ENCODE measurements at places on chromosomes 3 and 15.
A peak's percentile ranks its signal among the peaks of the same experiment; 100 is the strongest.

DNA sequence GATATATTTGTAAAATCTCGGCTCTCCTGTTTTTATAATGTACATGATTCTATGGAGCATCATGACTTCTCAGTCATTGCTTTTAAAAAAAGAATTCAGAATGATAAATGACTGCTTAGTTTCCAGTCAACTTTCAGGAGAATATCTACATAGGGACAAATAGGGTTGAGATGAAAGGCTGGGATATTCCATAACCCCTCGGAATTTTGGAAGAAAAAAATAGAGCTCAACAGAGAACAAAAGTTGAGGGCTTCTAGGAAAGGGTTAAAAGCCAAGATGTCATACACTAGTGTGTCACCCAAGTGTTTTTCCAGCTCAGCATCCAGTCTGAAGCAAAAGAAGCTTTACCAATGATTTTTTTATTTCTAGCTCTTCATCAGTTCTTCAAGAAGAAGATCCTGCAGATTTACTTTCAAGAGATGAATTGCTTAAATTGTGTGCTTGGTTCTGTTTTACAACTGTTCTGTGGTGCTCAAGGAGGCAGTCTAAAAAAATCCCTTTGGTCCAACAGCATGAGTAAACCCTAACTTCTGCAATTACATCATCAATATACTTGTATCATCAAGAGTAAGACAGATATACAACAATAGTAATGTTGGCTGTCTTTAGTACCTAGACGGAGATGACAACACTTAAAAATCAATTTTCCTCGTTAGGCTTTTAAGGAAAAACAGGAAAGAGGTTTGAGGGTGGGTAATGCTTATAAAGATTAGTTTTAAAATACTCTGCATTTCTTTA lies 979 bp downstream of the UNC13C start:
- no peak for DNase-seq

DNA sequence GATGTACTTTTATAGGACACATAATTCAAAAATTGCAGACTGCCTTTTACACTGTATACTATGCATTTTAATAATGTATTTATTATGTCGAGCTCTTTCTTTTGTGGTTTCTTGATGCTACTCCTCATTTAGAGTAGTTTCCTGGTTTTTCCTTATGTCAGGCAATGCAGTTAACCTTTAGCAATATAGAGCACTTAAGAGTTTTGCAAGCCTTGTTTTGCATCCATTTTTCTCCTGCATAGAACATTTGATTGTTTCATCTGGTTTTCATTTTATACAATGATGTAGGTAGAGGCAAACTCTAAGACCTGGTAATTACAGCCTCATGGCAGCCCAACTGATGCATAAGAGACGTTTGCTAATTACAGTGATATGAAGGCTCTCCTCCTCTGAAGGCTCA lies 86.3 kb downstream of the PDZRN3 start:
- DNase-seq = no peak

- DNase-seq = no peak
Measured at GRCh38 chr3:167493244-167493643, 19.4 kb upstream of the SERPINI2 start.

- DNase-seq = no peak
Measured at GRCh38 chr3:180870008-180870699, 42.3 kb upstream of the FXR1 start.

DNA sequence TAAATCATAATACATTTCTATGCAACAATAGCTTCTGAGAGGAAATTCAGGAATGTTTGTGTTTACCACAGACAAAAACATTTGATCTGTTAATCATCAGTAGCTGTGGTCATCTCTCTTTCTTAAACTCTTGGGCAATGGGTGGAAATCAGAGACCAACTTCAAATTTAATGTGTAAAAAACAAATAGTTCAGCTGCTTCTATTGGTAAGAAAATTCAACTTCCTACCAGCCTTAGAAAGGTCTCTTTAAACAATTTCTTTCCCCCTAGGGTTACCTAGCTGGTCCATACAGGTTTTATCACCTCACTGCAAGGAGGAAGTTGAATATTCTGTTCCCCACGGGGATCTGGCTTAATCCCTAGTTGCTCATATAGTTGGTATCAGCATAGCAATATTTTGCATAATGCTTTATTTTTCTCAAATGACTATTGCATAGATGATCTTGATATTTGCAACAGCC lies 20.3 kb upstream of the PPP4R2 start:
- DNase-seq = no peak

DNA sequence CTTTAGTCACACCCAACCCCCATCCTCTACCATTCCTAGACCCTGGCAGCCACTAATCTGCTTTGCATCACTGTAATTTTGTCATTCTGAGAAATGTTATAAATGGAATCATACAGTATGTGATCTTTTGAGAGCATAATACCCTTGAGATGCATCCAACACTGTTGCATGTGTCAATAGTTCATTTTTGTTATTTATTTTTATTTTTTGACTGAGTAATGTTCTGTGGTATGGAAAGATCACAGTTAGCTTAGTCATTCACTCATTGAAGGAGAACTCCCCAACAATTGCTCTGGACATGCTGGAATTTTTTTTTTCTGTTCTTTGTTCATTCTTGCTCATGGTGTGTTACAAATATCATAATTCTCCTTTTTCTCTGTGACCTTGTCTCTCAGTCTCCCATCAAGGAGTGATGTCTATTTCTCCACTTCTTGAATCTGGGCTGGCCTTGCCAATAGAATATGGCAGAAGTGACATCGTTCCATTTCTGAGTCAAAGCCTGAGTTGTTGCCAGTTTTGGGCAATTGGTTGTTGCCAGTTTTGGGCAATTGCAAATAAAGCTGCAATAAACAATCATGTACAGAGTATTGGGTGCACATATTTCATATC lies 6.8 kb upstream of the ADPGK start:
- DNase-seq = no peak

DNA sequence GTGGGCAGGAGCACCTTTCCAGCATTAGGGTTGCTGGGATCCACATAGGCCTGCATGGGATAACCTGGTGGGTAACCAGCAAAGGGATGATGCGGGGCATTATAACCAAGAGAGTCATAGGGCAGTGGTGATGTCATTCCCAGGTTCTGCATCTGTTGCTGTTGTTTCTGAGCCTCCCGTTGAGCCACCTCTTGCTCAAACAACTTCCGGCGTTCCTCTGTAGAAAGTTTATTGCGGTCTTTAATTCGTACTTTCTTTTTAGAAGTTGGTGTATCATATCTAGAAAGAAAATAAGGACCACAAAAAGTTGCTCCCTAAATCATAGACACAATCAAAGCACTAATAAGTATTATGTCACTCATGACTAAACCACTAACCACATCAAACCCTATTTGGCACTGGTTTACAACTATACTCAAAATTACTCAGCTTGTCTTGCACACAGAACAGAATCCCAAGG lies 77.8 kb downstream of the NBEAL2 start:
- DNase-seq = peak; percentile 75

- no peak for DNase-seq
Measured at GRCh38 chr3:72682936-72683452, 165.3 kb downstream of the SHQ1 start.

DNA sequence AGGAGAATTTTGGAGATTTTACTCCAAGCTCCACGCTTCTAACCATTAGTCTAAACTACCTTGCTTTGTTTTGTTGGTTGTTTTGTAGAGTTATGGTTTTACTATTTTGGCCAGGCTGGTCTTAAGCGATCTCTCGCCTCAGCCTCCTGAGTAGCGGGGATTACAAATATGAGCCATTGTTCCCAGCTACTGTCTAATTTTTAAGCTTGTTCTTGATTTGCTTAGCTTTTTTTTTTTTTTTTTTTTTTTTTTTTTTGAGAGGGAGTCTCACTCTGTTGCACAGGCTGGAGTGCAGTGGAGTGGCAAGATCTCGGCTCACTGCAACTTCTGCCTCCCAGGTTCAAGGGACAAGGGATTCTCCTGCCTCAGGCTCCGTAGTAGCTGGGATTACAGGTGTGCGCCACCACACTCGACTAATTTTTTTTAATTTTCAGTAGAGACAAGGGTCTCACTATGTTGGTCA lies 28.5 kb downstream of the EFCAB12 start:
- DNase-seq = no peak

- DNase-seq = no peak
Measured at GRCh38 chr3:25335356-25335755, 92.7 kb upstream of the RARB start.

- no peak for DNase-seq
Measured at GRCh38 chr3:194779729-194780224, 94.1 kb downstream of the FAM43A start.

DNA sequence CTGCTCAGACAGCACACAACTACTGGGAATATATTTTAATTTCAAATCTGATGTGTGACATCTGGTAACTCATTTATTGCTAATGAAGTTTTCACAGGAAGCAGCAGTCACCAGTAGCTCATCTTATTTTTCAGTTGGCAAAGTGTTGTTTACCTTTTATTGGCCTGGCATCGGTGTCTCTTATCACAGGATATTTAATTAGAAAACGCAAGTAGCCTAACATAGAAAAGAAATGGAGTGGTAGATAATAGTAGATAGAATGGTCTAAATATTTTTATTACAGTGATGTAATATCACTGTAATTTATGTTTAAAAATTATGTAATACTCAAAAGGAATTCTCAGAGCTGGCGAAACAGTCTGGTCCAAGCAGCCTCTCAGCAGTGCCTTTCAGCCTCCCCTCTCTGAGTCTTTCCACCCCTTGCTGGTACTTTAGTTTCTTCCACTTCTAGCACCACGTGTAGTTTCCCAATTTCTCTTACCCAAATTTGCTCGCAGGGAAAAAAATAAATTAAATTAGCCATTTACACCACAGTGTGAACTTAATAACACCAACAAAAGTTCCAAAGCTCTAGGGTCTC lies 31.9 kb downstream of the AGTR1 start:
- no peak for DNase-seq

GRCh38 chr3:141920701-141921100 lies 44.3 kb downstream of the ATP1B3 start:
- DNase-seq = no peak

DNA sequence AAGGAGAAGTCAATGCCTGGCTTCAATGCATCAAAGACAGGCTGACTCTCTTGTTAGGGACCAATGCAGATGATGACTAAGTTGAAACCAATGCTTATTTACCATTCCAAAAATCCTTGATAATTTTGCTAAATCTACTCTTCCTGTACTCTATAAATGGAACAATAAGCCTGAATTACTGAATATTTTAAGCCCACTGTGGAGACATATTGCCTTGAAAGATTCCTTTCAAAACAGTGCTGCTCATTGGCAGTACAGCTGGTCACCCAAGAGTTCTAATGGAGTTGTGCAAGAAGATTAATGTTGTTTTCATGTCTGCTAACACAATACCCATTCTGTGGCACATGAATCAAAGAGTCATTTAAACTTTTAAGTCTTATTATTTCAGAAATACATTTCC lies 181.0 kb upstream of the CBLB start:
- DNase-seq = no peak

DNA sequence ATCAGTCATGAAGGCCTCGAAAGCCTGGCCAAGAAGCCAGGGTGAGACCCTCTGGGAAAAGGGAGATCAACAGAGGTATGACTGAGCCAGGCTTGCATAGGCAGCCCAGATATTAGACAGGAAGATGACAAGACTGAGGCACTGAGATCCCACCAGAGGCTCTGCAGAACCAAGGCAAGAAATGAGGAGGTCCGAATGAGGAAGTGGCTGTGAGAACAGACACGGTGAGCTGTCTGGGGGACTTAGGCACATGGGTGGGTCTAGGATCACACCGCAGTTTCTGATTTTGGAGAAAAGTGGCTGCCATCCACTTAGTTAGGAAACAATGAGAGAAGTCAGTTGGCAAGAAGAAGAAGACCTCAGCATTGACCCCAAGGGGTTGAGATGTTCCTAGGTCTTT lies 31.5 kb upstream of the PRSS50 start:
- DNase-seq = no peak

All from CD8-positive, alpha-beta T cell (primary cell).